ENCODE measurements at places on chromosomes 6 and 20.
A peak's percentile ranks its signal among the peaks of the same experiment; 100 is the strongest.

DNA sequence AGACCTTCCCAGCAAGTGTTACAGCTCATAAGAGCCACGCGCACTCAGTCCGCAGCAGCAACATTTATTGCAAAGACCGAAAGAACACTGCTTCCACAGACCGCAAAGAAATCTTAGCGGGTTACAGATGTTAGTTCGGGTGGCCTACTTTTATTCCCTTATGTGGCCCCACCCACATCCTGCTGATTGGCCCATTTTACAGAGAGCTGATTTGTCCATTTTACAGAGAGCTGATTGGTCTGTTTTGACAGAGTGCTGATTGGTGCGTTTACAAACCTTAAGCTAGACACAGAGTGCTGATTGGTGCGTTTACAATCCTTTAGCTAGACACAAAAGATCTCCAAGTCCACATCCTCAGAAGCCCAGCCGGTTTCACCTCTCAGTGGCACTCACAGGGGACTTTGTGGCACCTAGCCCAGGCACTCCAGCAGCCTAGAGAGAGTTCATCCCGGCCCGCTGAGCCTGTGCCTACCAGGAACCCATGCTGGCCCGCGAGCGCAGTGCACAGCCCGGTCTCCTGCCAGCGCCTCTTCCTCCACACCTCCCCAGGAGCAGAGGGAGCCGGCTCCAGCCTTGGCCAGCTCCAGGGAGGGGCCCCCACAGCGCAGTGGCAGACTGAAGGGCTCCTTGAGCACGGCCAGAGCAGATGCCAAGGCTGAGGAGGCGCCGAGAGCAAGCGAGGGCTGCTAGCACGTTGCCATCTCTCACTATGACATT is 244.3 kb upstream of the TSHZ2 start:
- no peak for DNase-seq

DNA sequence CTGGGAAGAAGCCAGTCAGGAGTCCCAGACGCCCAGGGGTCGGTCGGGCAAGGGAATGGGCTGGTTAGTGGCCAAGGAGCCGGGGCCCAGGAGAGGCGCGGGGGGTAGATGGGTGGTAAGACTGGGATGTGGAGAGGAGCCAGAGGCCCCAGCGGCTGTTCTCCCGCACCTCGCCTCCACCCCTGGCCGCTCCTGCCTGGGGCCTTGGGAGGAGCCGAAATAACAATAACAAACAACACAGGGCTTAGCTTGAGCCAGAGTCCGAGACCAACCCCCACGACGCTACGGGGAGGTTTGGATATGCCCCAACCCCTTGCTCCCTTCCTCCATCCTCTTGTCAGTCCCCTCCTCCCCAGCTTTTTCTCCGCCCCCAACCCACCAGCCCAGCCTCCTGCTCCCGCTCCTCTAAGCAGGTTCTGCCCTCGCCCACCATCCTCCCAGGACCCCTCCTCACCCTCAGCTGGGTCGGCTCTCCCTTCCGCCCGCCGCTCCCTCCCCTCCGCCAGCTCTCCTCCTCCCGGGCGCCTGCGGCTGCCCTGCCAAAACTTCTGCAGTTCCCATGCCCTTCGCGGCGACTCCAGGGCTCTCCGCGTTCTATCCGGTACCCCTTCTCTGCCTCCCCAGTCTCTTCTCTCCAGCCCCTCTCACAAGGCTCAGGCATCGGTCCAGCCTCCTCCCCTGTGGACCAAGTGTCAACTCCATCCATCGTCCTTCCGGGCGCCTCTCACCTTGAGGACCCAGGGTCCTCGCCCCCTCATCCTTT is 1.1 kb downstream of the RNF39 start:
- no peak for DNase-seq

DNA sequence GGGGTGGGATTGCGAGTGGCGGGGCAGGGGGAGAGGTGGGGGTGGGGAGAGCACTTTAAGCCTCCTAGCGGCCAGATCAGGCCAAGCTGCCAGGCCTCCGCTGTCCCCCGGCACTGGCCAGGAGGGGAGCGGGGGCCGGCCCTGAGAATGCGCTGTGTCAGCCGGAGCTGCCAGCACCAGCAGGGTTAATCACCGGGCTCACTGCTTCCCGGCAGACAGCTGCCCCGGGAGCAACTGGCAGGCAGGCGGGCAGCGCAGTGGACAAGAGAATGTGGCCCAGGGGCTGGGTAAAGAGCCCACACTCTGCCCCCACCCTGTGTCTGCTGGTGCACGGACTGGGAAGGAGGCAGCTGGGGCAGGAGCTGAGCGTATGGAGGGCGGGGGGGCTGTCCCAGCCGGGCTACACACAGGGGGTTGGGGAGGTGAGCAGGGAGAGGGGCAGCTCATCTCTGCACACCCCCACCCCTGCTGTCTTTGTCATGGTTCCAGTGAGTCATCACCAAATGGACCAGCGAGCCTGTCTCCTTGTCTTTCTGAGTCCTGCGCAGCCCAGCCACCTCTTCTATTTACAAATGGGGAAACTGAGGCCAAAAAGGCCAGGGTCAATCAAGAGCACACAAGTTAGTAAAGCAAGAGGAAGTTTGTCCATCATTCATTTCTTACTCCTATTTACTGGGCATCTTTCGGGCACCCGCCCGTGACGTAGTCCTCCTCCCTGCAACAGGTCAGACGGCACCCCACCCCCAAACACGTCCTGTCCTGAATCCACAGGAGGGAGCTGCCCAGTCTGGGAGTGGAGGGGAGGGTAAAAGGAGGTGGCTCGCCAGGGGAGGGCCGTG is 2.1 kb upstream of the LAMA5 start:
- peak; percentile 60 for DNase-seq

GRCh38 chr6:134974370-134974769 is 24.5 kb upstream of the ALDH8A1 start:
- no peak for DNase-seq

DNA sequence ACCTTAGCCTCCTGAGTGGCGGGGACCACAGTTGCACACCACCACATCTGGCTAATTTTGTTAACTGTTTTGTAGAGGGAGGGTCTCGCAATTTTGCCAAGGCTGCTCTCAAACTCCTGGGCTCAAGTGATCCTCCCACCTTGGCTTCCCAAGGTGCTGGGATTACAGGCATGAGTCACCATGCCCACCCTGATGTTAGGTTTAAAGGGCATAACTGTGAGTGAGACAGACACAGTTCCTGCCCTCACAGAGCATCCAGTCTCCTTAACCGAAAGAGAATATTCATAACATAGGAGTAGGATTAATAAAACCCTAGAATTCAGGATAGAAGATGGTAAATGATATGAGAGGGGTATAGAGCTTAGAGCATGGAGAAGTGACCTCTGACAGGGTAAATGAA is 3.1 kb upstream of the SPATA2 start:
- DNase-seq, result no peak

DNA sequence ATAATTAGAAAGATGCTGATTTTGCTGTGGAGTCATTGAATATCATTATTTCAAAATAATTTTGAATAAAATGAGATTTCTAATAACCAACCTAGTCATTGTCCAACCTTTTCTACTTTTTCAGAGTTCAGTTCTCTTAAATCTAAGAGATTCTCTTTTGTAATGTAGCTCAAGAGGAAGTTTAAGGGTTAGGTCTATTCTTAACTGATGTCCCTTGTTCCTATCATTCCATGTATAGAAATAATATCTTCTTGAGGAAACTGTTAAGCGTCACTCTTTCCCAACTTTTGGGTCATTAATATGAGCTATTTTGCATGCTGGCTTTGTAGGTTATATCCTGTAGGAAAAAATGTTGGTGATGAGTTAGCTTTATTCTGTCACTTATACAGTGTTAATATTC is 27.0 kb downstream of the RNF144B start:
- DNase-seq, result no peak

GRCh38 chr6:136696783-136697364 is 95.4 kb downstream of the MAP3K5 start:
- no peak for DNase-seq

DNA sequence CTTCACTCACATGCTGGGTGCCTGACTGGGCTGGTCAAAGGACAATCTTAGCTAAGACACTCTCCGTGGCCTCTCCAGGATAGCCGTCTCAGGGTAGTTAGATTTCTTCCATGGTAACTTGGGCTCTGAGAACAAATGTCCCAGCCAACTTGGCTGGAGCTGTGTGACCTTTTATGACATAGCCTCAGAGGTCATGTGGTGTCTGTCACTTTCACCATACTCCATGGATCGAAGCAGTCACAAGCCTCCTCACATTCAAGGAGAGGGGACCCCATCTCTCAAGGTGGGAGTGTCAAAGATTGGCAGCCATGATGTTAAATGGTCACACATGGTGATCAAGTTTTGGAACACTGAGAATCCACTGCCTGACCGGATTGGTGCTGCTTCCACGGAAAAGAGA is 190.9 kb upstream of the SUPT3H start:
- DNase-seq, result no peak

GRCh38 chr6:27809939-27810767 is 102.0 kb downstream of the OR2B2 start:
- peak; percentile 96 for DNase-seq
